ENCODE measurements at places on chromosomes 16 and 17.

DNA sequence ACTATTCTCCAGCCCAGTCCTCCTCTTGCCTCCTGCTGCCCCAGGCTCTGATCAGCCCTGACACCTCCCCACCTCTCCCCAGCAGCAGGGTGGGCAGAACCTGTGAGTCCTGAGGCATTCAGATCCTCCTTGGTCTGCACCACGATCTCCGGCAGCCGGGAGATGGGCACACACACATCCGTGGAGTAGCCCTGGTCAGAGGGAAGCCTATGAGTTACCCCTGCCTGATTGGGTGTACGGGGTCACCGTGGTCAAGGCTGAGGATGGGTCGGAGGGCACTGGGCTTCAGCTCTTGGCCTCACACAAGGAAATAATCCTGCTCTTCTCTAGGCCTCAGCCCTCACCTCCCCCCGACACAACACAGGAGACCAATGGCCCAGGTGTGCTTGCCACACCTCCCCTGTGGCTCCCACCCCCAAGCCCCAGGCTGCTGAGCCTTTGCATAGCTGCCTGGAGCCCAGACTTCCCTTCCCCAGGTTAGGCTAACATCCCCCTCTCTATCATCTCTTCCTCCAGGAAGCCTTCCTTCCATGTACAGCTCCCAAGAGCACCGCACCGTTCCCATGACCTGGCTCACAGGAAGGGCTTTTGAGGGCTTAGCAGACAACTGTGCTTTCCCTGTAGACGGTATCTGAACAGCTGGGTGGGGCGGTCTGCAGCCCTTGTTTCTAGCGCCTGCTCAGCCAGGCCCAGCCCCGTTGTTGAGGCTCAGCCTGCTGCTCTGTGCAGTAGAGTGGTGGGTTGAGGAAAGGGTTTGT lies 3.7 kb downstream of the LDHD start:
- no peak for DNase-seq

- no peak for DNase-seq
Measured at GRCh38 chr17:49881054-49881402, 33.2 kb upstream of the TAC4 start.

DNA sequence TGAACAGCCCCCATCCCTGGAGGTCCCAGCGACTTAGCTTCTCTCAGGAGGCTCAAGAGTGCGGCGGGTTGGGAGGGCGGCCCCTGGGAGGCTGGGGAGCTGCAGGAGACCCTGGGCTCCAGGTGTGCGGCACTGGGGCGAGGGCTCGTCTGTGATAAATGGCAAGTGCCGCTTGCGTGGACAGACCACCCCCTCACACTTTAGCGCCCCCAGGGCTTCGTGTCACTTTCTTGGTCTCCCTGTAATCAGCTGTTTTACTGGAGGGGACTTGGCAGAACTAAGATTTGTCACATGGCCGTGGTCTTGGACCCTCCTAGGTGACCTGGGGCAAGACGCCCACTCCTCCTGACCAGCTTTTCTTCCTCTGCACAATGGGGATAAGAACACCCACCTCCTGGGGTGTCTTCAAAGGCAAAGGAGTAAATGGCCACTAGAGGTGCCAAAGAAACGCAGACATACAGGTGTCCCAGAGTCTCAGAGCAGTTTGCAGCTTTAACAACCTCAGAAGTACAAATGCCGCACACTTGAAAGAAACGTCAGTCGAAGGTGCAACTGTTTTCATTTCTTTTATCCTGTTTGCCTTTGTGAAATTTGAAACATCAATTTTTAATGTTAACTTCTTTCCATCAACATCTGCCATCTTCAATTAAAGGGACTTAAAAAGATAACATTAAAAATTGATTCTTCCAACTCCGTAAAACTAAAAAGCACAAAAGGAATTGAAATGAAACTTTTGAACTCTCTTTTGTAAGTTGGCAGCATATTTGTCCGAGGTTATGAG lies 946 bp downstream of the OSGIN1 start:
- DNase-seq: no peak

- DNase-seq: no peak
Measured at GRCh38 chr16:15435216-15435864, 952 bp downstream of the BMERB1 start.

- DNase-seq: peak; percentile 1
Measured at GRCh38 chr17:28227316-28228108, 91.5 kb upstream of the TMEM97 start.

Measured in stimulated activated CD8-positive, alpha-beta memory T cell treated with anti-CD3 and anti-CD28 coated beads, Interleukin-7, amount 100 ng/mL, for 4 hours (primary cell).